Sciatic nerve (tissue), 2 donors: ENCODE measurements at places on chromosomes 5 and 9.

GRCh38 chr5:141517880-141518617 lies 29.2 kb downstream of the PCDHGC5 start:
- DNase-seq: no peak

DNA sequence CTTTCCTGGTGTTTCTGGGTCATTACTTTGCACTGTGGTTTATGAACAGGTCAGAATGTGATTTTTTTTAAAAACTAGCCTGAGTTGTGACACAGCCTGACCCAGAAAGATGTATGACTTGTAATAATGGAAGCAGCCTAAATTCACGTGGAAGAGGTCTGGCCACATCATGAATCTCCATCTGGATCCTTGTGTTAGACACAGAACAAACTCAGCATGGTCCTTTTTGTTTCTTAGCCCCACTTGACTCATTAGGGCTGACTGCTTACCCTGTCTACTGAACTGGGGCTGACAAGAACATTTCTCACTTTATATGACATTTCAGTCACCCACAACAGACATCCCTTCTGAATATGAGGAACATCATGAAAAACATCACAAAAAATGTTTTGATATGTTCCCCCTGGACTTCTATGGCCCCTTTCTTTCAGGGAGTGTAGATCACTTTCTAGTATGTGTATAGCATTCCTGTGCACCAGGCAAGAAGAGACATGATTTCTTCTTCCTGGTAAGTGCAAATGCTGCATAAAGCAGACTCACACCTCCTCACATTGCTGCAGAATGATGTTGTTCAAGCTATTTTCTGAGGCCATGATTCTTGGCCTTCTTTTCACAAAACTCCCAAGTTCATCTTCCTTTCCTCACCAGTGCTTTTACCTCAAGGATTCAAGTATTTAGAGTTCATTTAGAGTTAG lies 52.3 kb downstream of the ZNF622 start:
- DNase-seq: no peak

DNA sequence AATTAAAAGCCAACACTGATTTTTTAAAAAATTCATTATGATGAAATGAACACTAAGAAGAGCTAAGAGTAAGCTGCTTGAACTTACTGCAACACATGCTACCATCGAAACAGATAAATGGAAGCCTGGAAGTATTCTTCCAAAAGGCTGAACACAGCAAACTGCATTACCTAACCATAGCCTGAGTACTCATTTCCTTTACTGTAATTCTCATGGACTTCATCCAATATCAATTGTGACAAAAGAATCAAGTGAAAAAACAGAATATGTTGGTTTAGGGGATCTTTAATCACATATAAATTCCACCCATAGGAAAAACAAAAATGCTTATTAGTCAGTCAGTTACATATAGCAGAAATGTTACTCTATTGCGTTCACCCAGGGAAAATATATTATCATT lies 68.5 kb downstream of the DROSHA start:
- no peak for DNase-seq

GRCh38 chr9:104921067-104921741 lies 6.8 kb downstream of the ABCA1 start:
- no peak for DNase-seq

- DNase-seq: no peak
Observed at GRCh38 chr5:30781643-30782042, 411.8 kb upstream of the CDH6 start.

- DNase-seq: no peak
Observed at GRCh38 chr5:143583409-143583808, 179.9 kb upstream of the NR3C1 start.

DNA sequence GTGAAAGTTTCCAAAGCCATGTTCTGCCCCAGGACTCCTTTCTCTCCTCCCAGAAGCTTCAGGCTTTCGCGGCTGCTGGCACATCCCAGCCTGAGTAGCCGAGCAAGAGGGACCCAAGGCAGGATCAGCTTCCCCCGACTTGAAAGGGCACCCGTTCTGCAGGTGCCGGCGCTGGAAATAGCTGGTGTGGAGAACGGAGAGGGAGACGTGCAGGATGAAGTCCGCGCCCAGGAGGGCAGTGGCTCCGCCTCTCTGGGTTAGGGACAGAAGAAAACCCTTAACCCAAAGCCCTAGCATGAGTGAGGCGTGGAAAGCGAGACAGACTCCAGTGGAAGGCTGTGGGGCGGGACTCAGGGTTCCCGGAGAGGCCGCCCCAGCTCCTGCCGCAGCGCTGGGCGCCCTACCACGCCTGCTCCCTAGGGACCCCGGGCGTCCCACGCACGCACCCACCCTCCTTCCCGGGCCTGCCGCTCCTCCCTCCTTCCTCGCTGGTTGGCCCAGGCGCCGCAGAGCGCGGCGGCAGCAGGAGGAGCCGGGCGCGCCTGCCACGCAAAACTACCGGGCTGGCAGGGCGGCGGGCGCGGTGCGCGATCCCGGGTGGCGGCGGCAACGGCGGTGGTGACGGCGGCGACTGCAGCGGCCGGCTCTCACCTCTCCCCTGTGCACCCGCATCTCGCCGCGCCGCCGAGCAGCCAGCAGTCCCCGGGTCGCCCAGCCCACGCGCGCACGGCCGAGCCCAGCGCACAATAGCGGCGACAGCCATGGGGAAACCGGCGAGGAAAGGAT lies at the start of gene SLC1A1:
TSS of gene SLC1A1 (plus strand) at position 550 of the 786 bp plus-strand sequence. CDS start at position 762, 212 bp downstream.
- peak; percentile 70 for DNase-seq

GRCh38 chr5:173232499-173233346 lies 2.3 kb downstream of the NKX2-5 start:
- no peak for DNase-seq

DNA sequence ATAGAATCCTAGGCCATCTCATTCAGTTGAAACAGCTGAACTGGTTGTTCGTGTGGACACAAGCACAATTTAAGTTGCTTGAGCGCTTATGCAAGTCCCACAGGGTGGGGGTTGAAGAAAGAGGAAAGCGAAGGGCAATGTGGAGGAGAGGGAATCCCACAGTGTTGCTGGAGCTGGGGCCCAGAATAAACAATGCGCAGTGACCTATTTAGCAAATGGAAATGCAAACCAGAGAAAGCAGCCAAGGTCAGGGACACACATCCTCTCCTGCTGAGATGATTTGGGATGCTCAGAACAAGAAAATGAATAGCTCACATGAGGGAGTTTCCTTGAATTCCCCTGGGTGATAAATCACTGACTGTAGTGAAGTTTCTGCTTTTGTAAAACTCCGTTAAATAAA lies 838.3 kb downstream of the TLE4 start:
- DNase-seq: no peak

DNA sequence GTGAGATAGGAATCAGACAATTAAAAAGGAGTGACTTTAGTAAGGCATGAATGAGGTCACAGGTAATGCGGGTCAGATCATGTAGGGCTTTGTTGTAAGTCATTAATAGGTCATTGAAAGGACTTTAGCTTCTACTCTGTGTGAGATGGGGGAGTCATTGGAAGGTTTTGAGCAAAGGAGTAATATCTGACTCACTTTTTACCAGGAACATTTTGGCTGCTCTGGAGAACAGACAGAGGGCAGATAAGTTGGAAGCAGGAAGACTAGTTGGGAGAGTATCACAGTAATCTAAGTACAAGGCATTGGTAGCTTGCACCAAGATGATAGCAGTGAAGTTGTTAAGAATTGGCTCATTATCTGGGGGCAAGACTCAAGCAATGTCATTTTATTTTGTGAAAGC lies 37.4 kb downstream of the KIF2A start:
- no peak for DNase-seq

DNA sequence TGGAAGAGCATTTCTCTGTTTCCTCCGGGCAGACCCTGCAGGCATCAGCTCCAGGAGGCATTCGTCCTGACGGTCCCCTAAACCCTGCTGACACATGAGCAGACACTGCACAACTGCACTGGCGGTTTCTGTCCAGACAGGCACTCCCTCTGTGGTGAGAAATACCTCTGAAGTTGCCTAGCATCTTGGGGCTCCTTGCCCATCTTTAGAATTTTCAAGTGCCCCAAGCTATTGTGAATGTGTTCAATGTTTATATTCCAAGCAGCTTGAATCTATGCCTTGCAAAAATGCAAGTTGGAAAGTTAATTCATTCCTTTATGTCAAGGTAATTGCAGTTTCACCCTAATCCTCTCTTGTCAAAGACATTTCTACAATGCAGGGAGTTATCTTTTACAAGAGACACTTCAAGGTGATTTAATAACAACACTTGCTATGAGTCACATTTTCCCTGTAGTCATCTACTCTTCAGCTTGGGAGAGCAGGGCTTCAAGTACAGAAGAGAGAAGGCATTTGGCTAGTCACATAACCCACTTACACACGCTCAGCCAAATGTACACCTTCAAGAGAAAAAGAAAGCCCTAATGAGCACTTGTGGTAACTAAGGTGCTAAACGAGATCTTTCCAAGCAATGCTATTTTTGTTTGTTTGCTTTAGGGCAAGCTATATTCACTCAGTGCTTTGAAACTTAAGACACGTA lies 302.5 kb downstream of the MLLT3 start:
- no peak for DNase-seq

GRCh38 chr9:127539259-127539981 lies 72.7 kb upstream of the STXBP1 start:
- no peak for DNase-seq

DNA sequence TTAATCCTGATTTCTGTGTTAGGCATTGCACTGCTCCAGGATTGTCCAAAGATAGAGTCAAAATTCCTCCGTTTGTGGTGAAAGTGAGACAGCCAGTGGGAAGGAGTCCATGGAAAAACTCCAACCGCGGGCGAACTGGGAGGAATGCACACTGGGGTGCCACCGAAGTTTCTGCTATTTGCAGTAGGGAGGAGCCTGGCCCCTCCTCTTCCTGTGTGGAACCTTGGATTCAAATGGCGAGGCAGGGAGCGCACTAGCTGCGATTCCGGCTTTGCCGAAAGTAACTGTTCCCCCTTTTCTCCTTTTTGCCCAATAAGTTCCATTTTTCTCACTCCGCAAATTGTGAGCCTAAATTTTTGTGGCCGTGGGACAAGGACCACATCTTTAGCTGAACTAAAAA lies 9.3 kb downstream of the BAAT start:
- no peak for DNase-seq

DNA sequence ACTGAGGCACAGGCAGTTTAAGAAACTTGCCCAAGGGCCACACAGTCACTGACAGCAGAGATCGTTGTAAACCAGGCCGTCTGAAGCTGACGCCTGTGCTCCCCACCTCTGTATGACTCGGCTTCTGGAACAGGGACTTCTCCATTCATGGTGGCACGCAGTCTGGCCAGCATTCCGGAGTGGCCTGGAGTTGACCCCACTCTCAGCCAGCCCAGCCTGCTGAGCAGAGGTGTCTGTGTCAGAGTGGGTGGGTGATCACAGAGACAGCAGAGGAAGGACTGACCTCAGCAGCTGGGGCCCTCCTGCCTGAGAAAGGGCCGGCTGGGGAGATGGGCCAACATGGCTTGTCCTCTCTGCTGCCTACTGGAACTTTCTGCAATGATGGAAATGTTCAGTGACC lies 12.6 kb downstream of the LRSAM1 start:
- no peak for DNase-seq

DNA sequence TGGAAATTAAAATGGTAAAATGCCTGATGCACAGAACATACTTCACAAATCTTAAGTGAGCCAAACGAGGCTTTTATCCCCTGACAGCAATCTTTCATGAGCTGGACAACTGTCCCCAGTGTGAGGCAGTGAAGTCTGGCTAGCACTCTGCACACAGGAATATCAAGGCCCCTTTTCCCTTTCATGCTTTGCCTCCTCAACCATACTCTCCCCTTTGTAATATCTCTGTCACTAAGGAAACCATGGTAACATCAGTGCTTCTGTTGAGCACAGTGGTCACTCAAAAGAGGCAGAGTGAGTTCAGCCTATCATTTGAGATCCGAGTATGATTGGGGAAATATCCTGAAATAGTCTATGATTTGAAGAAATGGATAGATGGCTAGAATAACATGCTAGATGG lies 318.3 kb downstream of the ENC1 start:
- no peak for DNase-seq

GRCh38 chr9:103089357-103089756 lies 94.2 kb downstream of the CYLC2 start:
- DNase-seq: no peak

GRCh38 chr9:134503301-134504105 lies 138.1 kb upstream of the COL5A1 start:
- no peak for DNase-seq

DNA sequence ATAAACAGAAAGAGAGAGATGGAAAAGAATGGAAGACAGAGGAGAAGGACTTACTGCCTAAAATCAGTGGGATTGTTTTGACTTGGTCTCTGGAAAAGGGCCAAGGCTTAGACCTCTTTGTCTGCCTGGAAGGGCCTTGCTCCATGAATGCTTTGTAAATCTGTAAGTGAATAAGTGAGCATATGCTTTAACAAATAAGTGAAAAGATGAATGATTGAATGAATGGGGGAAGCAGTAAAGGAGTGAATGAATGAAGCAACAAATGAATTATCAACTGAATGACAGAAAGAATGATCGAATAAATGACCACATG lies 5.5 kb downstream of the KCNIP1 start:
- DNase-seq: no peak

DNA sequence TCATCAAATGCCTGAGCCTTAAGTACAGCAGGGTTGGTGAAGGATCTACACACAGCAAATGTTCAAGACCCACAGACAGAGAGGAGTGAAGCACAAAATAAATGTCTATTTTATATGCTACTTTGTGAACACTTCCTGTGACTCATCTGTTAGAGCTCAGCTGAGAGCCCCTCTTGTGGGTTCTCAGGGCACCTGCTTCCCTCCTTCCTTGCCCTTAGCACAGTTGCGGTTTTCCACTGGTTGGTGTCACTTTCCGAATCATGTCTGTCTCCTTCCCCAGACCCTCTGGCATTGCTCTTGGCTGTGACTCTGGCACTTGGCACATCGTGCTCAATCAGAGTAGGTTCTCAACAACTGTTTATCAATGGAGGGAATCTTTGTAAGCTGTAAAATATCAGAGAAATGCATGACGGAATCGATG lies 128.5 kb upstream of the STC2 start:
- no peak for DNase-seq

GRCh38 chr5:3361811-3362605 lies 233.6 kb upstream of the IRX1 start:
- peak; percentile 19 for DNase-seq

DNA sequence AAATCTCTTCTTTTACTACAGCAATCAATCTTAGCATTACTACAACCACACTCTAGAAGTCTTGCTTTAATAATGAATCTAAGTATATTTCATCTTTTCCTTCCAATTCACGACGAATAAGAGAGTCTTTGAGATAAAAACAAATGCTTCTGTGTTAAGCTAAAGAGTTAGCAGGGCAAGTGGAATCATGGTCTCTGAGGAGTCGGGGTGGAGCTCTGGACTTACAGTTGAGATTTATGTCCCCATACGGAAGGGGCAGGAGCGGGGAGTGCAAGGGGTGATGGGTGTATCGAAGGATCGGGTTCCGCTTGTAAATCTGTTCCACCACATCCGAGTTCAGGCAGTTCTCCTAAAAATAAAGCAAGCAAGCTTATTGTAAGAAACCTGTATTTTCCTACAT lies 59.0 kb upstream of the RETREG1 start:
- DNase-seq: no peak
